ENCODE measurements at places on chromosomes 3 and 15.
A peak's percentile ranks its signal among the peaks of the same experiment; 100 is the strongest.

- no peak for DNase-seq
These were observed 159.8 kb downstream of the RBMS3 start for GRCh38 chr3:29440413-29441305.

- DNase-seq = no peak
These were observed 50.5 kb upstream of the KCNMB2 start for GRCh38 chr3:178485756-178486155.

DNA sequence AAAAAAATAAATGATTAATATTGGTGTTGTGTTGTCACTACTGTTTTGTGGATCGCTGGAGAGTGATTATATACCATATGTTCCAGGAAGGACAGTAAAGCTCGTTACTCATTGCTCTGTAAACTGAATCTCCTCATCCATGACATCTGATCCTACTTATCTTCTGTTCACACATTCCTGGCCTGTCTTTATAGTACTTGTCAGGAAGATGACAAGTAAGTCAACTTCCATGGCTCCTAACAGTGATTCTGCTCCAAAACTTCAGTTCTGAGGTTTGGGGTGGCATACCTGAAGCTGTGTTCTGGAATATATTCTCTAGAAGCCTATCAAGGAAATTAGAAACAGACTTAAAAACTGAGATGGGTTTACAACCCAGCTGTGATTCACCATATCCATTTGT is 288.9 kb downstream of the ZBBX start:
- DNase-seq = no peak

DNA sequence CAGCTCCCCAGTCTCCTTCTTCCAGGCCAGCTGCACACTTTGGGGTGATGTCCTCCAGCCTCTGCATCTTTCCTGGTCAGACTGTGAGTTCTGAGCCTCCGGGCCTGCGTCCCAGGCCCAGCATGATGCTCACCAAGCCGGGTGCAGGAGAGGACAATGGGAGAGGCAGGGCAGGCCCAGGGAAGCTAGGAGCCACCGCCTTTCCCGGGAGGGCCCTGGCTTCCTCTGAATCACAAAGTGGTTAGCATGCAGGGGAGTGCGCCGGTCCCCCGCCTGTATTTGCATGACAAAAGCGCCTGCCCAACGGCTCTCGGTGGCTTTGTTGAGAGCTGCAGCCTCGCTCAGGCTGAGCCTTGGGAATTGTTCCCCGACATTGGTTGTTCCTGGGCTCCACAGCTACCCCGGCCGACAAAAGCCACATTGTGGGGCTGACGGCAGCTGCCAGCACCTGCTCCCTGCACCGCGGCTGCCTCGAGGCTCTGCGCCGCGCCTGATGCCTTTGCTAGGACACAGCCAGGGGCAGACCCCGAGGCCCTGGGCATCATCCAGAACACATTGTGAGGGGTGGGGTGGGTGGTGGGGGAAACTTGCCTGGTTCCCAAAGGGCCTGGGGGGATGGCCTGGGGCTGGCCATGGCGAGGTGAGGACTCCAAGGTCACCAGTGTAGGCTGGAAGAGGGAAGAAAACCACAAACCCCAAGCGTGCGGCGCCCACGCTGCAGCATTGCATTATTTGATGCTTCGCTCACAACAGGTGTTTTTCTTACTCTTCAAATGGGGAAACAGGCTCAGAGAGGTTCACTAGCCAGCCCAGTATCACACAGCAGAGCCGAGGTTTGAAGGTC is 20.0 kb upstream of the KLF13 start:
- DNase-seq = no peak

DNA sequence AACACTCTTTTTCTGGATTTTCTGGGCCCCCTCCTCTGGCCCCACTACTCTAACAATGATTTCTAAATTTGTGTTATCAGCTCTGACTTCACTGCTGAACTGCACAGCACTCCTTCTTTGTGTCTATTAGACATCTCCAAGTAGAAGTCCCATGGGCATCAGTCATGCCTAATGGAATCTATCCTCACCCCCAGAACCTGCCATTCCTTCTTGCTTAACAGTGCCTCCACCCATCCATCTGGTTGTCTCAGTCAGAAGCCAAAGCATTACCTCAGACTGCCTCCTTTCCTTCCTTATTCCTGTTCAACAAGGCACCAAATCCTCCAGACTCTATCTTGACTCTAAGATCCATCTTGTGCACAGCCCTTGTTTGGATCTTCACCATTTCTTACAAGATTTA is 36.2 kb downstream of the SSR3 start:
- DNase-seq = no peak

DNA sequence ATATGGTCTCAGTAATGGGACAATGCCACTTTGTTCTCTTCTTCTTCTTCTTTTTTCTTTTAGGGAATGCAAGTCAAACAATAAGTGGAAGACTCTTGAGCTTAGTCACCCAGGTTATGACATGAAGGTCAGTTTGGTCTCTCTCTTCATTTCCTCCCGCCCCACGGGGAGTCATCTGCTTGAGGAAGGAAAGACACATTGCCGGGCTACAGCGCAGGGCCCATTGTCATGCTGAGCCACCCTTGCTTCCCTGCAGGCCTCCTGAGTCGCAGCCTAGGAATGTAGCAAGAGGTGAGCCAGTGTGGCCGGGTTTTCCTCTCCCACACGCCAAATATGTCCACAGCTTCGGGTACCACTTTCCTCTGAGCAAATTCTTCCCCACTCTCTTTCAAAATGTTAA is 47.6 kb downstream of the RAP2B start:
- no peak for DNase-seq

DNA sequence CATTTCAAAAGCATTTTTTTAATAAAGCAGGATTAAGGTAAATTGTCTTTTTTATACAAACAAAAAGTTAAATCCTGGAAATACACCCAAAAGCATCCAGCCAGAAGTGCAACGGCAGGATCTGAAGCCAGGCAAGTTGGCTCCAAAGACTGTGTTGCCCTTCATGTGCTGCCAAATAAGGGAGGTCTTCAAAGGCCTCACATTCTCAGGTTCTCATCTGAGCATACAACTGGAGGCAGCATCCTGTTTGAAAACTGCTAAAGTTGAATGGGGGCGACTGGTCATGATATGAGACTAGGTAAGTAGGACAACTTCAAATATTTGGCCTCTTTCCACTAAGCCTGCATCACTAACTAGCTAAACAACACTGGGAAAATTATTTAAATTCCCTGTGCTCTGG is 52.2 kb downstream of the IMPG2 start:
- no peak for DNase-seq

- no peak for DNase-seq
These were observed 108.4 kb downstream of the MBNL1 start for GRCh38 chr3:152377184-152377570.

GRCh38 chr15:45664451-45664850 is 29.6 kb downstream of the SQOR start:
- no peak for DNase-seq

- no peak for DNase-seq
These were observed 1.1 kb upstream of the TF start for GRCh38 chr3:133745108-133745507.

DNA sequence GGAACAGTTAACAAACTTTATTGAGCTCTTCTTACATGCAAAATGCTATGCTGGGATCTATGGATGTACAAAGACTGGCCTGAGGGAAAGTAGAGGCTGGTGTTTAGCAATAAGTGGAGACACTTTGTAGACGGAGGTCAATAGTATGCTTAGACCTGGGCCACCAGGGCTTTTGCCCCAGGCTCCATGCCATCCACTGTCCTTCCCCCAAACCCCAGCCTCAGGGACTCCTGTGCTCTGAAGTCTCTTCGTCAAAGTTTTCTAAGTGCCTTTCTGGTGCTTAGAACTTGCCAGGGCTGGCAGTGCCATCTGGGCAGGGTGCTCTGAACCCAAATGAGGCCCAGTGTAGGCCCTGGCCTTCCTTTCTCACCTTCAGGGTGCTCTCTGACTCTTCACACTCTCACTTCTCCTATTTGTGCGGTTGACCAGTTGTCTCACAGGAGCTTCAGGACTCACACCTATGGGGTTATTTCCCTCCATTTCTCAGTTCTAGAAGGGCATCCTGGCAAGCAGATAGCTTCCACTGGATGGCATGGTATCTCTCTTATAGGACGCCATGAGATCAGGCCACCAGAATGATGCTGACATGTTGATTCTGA is 21.8 kb upstream of the KCNAB1 start:
- DNase-seq = no peak

DNA sequence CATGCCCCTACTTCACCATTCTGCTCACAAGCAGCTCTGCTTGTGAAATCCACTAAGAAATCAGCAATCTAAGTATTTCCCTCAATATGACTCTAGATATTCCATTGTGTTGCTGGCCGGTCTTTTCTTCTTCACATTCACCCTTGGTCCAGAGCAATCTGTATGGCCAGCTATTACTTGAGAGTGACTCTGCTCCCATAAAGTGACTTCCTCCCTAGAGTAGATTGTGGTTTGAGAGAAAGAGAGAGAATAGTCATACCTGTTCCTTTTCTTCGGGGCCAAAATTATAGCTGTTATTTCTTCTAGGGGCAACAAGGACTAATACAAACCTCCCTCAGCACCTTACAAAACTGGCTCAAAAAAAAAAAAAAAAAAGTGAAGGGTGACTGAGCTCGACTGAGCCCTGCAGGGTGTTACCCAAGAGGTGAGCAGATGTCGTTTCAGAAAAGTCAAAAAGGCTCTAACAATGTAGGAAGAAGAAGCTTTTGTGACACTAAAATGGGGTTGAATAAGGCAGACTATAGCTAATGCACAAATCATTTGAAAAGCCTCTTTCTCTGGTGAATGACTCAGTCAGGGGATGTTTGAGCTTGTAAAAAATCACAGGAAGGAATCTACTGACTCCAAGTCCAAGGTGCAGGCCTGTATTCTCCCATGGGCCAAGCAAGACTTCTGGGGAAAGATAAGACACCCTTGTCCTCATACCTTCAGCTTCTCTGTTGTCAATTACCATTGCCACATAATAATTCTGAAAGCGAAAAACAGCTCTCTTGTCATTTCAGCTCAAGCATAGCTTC is 161.0 kb upstream of the SLC24A5 start:
- DNase-seq = no peak

- no peak for DNase-seq
These were observed 3.0 kb downstream of the DZIP1L start for GRCh38 chr3:138112362-138112761.

- DNase-seq = no peak
These were observed 1053.5 kb downstream of the SI start for GRCh38 chr3:164024786-164025185.

GRCh38 chr3:183233966-183234365 is 19.1 kb upstream of the B3GNT5 start:
- DNase-seq = no peak

DNA sequence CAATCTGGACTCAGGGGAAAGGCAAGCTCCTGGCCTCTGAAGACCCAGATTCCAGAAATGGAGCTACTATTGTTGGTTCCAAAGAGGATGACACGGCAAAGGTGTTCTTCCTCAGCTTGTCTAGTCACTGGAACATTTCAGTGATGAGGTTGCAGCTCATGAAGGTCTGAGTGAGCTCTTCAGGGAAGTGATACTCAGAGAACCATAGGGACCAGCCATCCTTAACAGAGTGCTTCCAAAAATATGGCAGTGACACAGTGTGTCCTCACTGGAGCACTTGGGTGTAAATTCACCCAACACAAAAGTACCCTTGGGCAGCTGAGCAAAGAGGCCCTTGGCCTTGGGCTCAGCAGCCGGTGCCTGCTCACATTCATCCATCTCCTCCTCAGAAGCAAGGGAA is 46.3 kb downstream of the SPTSSB start:
- no peak for DNase-seq

GRCh38 chr3:140748903-140749302 is 71.0 kb downstream of the TRIM42 start:
- no peak for DNase-seq

DNA sequence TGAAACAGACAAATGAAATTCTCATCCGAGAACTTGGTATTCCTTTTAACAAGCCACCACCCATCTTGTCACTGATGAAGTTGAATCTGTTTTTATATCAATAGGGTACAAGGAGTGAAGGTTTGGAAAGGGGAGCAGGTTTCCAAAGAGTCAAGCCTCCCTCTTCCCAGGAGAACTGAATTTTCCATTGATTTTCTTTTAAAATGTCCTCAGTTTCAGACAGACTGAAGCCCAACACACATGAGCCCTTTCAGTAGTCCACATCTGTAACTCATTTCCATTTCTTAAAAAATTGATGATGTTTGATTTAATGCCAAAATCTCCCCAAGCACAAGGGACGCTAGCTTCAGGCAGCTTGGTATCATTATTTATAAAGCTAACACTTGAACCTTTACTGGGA is 187.7 kb downstream of the FOXB1 start:
- DNase-seq = no peak

DNA sequence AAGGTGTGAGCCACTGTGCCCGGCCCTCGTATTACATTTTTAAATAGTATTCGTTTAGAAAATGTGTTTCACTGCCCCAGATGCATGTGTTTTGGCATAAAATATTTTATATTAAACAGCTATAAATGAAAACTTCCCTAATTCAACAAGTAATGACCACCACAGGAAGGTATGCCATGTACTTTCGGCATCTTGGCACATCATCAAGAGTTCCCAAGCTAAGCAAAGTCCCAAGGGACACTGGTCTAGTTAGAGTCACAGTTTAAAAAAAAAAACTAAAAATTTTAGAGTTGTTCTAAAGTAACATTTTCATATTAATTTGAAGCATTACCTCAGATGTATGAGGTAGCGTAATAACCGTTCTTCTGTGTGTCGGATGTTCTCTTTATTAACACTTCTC is 15.6 kb upstream of the ARPP19 start:
- DNase-seq = no peak

GRCh38 chr3:125069452-125069851 is 13.7 kb upstream of the HEG1 start:
- no peak for DNase-seq

GRCh38 chr3:27031476-27031875 is 337.7 kb downstream of the NEK10 start:
- DNase-seq = no peak

GRCh38 chr15:84946772-84947489 is 34.7 kb upstream of the PDE8A start:
- DNase-seq = no peak

DNA sequence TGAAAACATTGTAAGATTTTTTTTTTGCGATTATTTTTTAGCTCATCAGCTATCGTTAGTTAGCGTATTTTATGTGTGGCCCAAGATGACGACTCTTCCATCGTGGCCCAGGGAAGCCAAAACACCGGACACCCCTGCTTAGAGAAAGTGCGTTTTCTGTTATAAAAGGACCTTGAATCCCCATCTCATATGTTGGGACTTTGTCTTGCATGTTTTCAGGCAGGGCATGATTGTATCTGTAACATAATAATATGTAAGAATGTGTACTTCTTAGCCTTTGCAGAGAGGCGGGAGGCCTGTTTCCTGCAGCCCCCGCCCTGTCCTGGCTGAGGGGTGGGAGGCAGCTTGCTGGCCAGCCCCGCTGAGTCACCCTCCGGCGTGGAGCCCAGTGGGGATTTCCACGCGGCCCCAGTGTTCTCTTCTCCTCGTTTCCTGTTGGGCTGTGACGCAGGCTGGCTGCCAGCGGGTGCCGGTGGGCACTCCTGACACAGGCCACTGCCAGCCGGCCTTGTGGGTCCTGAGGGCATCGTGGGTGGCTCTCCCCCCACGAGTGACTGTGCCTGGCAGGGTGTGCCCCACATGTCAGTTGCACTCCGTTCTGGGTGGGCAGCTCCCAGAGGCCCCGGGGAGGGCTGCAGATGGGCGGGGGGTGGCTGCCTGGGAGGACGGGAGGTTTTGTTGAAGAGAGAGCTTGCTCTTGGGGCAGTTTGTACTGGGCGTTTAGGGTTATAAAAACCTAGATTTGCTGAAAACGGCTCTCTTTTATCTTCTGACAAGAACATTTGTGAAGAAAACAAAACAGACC is 55.6 kb downstream of the SMAD3 start:
- peak; percentile 77 for DNase-seq

GRCh38 chr3:184227481-184227935 is 1.9 kb upstream of the VWA5B2 start:
- DNase-seq = no peak

- DNase-seq = no peak
These were observed 31.3 kb upstream of the SETMAR start for GRCh38 chr3:4271834-4272233.

All from activated CD8-positive, alpha-beta memory T cell treated with anti-CD3 and anti-CD28 coated beads for 1 hour (primary cell).